ENCODE measurements at places on chromosomes 6 and 20.
A peak's percentile ranks its signal among the peaks of the same experiment; 100 is the strongest.

DNA sequence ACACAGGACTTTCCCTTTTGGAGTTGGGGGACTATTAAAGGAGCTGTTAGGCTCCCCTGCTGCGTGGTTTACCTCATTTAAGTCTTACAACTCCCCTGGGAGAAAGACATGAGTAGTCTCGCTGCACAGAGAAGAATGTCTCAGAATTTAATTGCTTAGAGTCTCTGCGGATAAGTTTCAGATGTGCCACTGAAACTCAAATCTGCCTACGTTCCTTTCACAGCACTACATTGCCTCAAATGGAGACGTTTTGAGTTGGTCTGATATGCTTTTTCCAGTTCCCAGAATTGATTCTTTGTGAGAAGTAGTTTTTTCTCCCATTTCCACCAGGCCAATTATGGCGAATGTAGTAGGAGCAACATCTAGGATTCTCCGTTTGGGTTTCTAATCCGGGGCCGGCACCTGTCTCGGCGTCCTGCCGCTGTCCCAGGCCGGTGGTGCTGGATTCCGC lies 532 bp upstream of the SLC35F1 start:
- peaks cover 18% of the 10 kb centered on the region for H3K4me1 ChIP-seq
- no peak for DNase-seq
- H3K27me3 ChIP-seq, result peaks cover 33% of the 10 kb centered on the region
- no peak overlapping the region for H3K27ac ChIP-seq
- H3K36me3 ChIP-seq, result no peaks in the 10 kb centered on the region
- H3K4me3 ChIP-seq, result no peak overlapping the region

DNA sequence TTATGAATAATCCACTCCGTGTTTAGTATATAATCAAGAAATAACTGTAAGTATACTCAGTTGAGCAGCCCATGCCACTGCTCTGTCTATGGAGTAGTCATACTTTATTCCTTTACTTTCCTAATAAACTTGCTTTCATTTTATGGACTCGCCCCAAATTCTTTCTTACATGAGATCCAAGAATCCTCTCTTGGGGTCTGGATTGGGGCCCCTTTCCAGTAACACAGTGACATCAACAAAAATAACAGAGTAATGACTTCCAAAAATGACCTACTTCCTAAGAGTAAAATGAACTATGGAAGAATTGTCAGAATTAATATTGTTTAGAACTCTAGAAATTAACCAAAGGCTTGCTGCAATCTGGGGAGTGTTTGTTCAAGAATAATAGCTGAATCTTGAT lies 8.8 kb downstream of the OR2H1 start:
- H3K27ac ChIP-seq, result no peak overlapping the region
- H3K4me3 ChIP-seq, result no peak overlapping the region
- H3K4me1 ChIP-seq, result no peaks in the 10 kb centered on the region

DNA sequence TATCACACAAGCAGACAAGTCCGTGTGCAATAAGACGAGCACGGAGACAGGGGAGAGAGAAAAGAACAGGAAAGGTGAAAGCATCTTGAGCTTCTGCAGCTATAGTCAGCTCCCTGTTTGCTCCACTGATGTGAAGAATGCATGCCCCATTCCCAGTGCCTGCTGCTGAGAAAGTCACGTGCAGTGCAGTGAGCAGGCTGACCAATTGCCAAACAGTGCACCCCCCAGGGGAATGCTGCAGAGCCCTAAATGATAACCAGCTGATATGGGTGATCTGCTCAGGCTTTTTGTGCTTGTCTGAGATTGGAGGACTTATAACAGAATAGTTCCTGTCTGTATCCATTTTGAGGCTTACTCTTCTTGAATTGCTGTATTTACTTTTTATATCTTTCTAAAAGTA lies 121.5 kb downstream of the PACRG start:
- H3K4me3 ChIP-seq, result no peak overlapping the region
- no peaks in the 10 kb centered on the region for H3K4me1 ChIP-seq
- no peaks in the 10 kb centered on the region for H3K36me3 ChIP-seq
- DNase-seq, result no peak
- no peak overlapping the region for H3K27ac ChIP-seq

DNA sequence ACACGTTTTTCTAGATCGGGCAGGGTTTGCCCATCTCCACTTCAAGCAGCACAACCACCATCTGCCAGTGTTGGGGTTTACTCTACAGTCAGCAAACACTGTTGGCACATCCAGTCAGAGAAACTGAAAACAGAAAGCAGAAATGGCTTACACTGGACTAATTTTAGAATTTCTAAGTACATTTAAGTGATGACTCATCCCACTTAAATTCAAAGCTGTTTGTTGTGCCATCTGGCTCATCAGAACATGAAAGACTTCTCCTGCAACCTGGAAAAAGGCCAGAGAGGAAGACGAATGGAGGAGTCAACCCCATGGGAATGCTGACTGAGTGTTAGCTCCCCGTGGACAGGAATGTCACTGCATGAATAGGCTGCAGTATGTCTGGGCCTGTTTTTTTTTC lies 21.8 kb downstream of the FAM209B start:
- no peaks in the 10 kb centered on the region for H3K36me3 ChIP-seq
- no peak for DNase-seq
- no peak overlapping the region for H3K27ac ChIP-seq
- no peaks in the 10 kb centered on the region for H3K4me1 ChIP-seq
- H3K4me3 ChIP-seq, result no peak overlapping the region
- no peaks in the 10 kb centered on the region for H3K27me3 ChIP-seq

DNA sequence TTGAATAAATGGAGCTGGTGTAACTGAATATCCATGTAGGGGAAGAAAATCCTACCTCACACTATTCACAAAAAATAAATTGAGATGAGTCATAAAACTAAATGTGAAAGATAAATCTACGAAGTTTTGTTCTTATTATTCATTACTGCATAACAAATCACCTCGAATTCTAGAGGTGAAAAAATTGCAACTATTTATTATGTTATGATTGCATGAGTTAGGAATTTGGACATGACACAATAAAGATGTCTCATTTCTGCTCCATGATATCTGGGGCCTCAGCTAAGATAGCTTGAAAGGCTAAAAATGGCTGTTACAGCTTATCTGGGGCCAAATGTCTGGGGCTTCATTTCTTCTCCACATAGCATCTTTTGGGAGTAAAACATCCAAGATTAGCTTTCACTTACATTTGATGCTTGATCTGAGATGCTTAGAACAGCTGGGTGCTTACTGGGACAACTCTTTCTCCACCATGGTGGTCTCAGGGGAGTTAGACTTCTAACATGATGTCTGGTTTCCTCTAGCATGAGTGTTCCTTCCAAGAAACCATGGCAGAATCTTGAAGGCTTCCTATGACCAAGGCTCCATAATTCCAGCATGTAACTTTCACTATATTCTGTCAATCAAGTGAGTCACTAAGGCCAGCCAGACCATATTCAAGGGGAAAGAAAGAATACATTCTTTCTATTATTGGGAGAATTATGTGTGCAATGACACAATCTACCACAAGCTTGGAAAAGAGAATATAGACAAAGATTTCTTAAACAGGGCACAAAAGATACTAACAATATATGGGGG lies 30.1 kb downstream of the OR2B6 start:
- no peaks in the 10 kb centered on the region for H3K4me1 ChIP-seq
- no peak for DNase-seq
- H3K27me3 ChIP-seq, result no peaks in the 10 kb centered on the region
- no peak overlapping the region for H3K4me3 ChIP-seq

- no peak overlapping the region for H3K27ac ChIP-seq
- H3K36me3 ChIP-seq, result no peaks in the 10 kb centered on the region
- no peak overlapping the region for H3K4me3 ChIP-seq
- H3K27me3 ChIP-seq, result no peaks in the 10 kb centered on the region
- peaks cover 6% of the 10 kb centered on the region for H3K4me1 ChIP-seq
Measured at GRCh38 chr6:166438211-166438861, 55.6 kb upstream of the MPC1 start.

DNA sequence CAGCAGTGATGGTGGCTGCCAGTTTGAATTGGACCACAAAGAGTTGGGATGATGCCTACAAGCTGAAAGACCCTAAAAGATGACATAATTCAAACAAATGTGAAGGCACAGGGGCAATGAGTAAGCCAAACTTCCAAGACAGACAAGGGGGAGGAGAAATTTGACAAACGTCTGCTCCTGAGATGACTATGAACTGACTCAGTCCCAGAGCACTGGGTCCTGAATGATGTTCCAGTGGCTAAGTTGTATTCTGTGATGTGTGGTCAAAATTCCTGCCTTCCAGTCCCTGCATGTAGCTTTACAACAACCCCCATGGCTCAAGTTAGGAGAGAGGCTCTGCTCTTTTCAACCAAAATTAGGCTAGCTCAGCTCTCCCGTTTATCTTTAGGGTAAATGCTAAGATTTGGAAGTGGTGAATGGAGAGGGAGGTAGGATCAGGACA lies 86.1 kb upstream of the SIRPA start:
- H3K4me3 ChIP-seq, result no peak overlapping the region
- no peaks in the 10 kb centered on the region for H3K36me3 ChIP-seq
- H3K4me1 ChIP-seq, result peaks cover 30% of the 10 kb centered on the region
- no peaks in the 10 kb centered on the region for H3K27me3 ChIP-seq

- no peak for DNase-seq
- no peak overlapping the region for H3K27ac ChIP-seq
- no peaks in the 10 kb centered on the region for H3K4me1 ChIP-seq
- H3K27me3 ChIP-seq, result no peaks in the 10 kb centered on the region
Measured at GRCh38 chr20:2385496-2385895, 4.8 kb downstream of the TGM6 start.

DNA sequence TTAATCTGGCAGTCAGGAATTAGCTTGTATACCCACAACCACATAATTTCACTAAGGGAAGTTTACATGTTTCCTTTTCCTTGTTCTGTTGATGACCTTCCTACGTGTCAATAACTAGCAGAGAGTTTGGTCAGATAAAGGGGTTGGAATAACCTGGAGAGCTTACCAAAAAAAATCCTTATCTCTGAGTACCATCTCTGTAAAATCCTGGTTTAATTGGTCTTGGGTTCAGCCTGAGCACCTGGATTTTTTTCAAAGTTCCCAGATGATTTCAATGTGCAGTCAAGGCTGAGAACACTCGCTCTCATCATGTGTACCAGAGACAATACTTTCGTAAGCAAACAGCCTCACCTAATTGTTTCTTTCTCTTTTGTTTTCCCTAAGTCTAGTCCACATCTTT lies 483.8 kb upstream of the FLRT3 start:
- H3K27ac ChIP-seq, result no peak overlapping the region
- H3K4me3 ChIP-seq, result no peak overlapping the region
- H3K27me3 ChIP-seq, result no peaks in the 10 kb centered on the region
- no peak for DNase-seq

- H3K27ac ChIP-seq, result no peak overlapping the region
- peaks cover 2% of the 10 kb centered on the region for H3K4me1 ChIP-seq
Measured at GRCh38 chr6:32752580-32752979, 10.8 kb downstream of the HLA-DQB2 start.

GRCh38 chr6:146305092-146305491 lies 238.5 kb upstream of the RAB32 start:
- no peak for DNase-seq
- H3K27ac ChIP-seq, result no peak overlapping the region
- H3K4me1 ChIP-seq, result no peaks in the 10 kb centered on the region
- no peak overlapping the region for H3K4me3 ChIP-seq

DNA sequence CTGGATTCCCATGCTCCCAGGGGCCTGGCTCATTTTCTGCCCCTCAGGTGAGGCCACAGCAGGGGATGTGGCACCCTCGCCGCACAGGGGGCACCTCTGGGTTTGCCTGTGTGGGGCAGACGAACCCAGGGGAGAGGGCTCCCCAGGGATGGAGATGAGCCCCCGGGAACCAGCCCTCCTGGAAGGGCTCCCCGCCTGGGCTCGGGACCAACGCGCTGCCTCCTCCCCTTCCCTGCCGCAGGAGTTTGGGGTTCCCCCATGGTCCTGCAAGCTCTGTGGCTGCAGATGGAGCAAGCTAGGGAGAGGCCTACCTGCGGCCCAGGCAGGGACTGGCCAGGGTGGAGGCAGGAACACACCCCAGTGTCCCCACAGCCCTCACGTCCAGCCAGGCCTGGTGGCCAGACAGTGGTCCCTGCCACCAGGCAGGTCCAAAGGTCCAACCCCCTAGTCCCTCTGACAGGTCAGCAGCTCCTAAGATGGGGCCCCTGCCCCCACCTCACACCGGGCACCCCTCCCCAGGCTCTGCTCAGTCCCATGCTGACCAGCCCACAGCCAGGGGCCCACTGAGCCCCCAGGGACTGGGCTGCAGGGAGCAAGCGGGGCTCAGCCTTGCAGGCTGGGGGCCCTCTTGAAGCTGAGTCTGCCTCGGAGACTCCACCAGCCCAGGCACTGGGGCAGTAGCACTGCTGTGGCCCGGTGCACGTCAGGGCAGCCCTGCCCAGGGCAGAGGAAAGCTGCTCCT lies 13.7 kb downstream of the LAMA5 start:
- no peaks in the 10 kb centered on the region for H3K27me3 ChIP-seq
- H3K27ac ChIP-seq, result no peak overlapping the region
- no peaks in the 10 kb centered on the region for H3K36me3 ChIP-seq
- DNase-seq, result no peak
- no peaks in the 10 kb centered on the region for H3K4me1 ChIP-seq

- H3K4me1 ChIP-seq, result no peaks in the 10 kb centered on the region
- no peaks in the 10 kb centered on the region for H3K27me3 ChIP-seq
- H3K4me3 ChIP-seq, result no peak overlapping the region
- H3K27ac ChIP-seq, result no peak overlapping the region
- DNase-seq, result no peak
- H3K36me3 ChIP-seq, result no peaks in the 10 kb centered on the region
Measured at GRCh38 chr20:43271980-43272379, 82.3 kb upstream of the PTPRT start.

DNA sequence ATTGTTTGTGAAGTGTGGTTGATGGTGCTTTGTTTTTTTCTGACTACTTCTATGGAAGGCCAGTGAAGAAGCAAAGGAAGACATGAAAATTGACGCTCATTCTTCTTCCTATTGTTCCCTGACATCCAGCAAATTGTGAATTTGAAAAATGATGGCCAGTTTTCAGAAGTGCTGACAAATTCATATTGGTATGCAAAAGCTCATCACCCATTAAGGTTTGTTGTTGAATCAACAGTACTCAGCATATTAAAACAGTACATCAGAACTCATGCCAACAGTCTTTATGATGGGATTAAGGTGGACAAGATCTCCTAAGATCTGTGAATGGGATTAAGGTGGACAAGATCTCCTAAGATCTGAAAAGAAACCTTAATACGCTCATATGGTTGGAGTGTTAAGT lies 1.0 kb upstream of the MTG2 start:
- peak overlapping the region; percentile 97 for H3K27ac ChIP-seq
- H3K27me3 ChIP-seq, result no peaks in the 10 kb centered on the region
- no peak for DNase-seq
- no peaks in the 10 kb centered on the region for H3K36me3 ChIP-seq

GRCh38 chr20:62413896-62414481 lies 6.9 kb upstream of the CABLES2 start:
- peaks cover 15% of the 10 kb centered on the region for H3K4me1 ChIP-seq
- H3K27ac ChIP-seq, result no peak overlapping the region
- no peak overlapping the region for H3K4me3 ChIP-seq
- no peaks in the 10 kb centered on the region for H3K36me3 ChIP-seq

GRCh38 chr6:122733259-122733658 lies 46.3 kb upstream of the FABP7 start:
- no peaks in the 10 kb centered on the region for H3K27me3 ChIP-seq
- H3K36me3 ChIP-seq, result no peaks in the 10 kb centered on the region
- H3K4me1 ChIP-seq, result no peaks in the 10 kb centered on the region
- DNase-seq, result no peak
- H3K4me3 ChIP-seq, result no peak overlapping the region
- H3K27ac ChIP-seq, result no peak overlapping the region
